Activated CD8-positive, alpha-beta T cell treated with anti-CD3 and anti-CD28 coated beads for 36 hours (primary cell): ENCODE measurements at places on chromosomes 12 and 14. TPM values are rescaled to one million over a fixed set of nuclear protein-coding genes. Genes with fewer than 3 reads are reported as not detected.

Gene GALNT16
- not detected for total RNA-seq

Gene ATP2A2
- 107 TPM for total RNA-seq

Gene RARG
- 19.7 TPM for total RNA-seq

Gene CLEC14A
- total RNA-seq = not detected

Gene SETD1B
- 13.3 TPM for total RNA-seq

Gene OTX2
- not detected for total RNA-seq

Gene APOF
- not detected for total RNA-seq

Gene SPIC
- not detected for total RNA-seq

Gene GPR162
- total RNA-seq = 2.0 TPM

Gene MYF5
- not detected for total RNA-seq

Gene ARHGAP9
- 125 TPM for total RNA-seq

Gene L2HGDH
- 18.8 TPM for total RNA-seq

Gene CYP27B1
- 7.6 TPM for total RNA-seq

Gene OLR1
- total RNA-seq = not detected

Gene WSCD2
- total RNA-seq = not detected

Gene TNFAIP2
- total RNA-seq = 1.2 TPM

Gene JAG2
- 4.1 TPM for total RNA-seq

Gene ASB2
- 11.7 TPM for total RNA-seq
